ENCODE measurements at places on chromosomes 11 and 22.
A peak's percentile ranks its signal among the peaks of the same experiment; 100 is the strongest.

GRCh38 chr11:76501526-76502202 is 56.8 kb downstream of the EMSY start:
- no peak for DNase-seq

DNA sequence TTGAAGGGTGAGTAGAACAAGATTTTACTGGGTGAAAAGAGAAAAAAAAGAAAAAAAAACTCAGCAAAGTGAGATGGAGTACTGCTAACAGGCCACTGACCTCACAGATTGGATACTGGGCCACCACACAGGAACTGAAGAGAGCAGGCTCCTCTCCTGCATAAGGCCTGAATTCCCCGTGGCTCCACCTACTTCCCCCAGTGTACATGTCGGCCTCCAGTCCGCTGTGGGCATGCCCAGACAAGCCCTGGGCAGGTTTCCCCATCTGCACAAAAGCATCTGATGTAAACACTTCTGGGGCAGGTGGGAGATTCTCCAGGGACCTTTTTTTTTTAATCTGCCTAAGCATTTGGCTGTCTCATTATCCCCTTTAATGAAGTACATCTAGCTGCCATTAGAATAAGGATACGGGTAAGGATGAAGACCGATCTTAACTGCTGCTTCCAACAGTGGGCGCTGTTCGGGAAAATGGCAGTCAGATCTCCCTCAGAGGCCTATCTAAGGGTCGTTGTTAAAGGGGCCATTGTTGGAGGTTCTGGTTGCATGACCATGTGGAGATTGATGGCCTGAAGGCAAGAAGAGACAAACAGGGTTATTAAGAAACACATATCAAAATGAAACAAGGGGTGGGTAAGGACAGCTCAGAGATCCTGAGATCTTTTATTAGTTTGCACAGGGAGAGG is 48.5 kb downstream of the MS4A13 start:
- DNase-seq: no peak

GRCh38 chr22:20319745-20320658 is at the start of gene DGCR6L:
DGCR6L (minus strand) TSS chr22:20320060; CDS start chr22:20319988, 72 bp downstream.
- DNase-seq: peak; percentile 96

- no peak for DNase-seq
Observed at GRCh38 chr11:46625406-46625805, 8.1 kb downstream of the ATG13 start.

GRCh38 chr11:102360681-102361080 is 13.7 kb downstream of the BIRC2 start:
- DNase-seq: no peak

GRCh38 chr22:30828187-30829155 is 133.8 kb downstream of the OSBP2 start:
- no peak for DNase-seq

DNA sequence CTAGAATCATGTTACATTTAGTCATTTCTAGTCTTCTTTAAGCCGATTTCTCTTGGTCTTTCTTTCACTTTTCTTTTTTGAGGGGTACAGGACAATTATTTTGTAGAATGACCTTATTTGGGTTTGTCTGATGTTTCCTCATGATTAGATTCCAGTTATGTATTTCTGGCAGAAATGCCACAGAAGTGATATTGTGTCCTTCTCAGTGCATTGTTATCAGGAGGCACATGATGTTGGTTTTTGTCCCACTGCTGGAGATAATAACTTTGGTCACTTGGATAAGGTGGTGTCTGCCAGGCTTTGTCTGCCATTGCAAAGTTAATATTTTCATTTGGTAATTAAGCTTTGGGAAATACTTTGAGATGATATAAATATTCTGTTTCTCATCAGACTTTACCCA is 100.3 kb downstream of the RRM1 start:
- DNase-seq: no peak

DNA sequence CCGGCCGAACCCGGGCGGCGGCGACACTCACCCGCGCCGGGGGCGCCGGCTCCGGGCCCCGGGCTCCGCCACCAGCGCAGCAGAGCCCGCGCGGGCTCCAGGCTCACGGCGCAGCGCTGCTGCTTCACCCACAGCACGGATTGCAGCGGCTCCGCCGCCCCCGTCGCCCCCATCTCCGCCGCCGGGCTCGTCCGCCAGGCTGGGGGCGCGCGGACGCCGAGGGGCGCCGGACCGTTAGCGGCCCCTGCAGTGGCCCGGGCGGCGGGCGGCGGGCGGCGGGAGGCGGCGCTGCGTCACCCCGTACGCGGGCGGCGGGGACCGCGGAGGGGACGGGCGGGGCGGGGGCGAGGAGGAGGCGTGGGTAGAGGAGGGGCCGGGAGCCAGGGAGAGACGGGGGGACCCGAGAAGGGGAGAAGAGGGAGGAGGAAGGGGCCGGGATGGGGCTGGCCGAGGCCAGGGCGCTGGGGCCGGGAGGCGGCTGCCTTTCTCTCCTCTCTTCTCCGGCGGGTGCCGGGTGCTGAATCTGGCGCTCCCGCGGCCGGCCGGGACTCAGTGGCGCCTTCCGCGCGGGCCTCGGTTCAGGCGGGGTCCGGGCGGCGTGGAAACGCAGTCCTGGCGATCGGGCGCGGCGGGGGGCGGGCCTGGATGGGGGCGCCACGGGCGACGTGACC is at the start of gene CERK:
TSS of gene CERK (minus strand) at position 277 of the 671 bp plus-strand sequence. CDS start at position 173, 104 bp downstream.
- peak; percentile 81 for DNase-seq

DNA sequence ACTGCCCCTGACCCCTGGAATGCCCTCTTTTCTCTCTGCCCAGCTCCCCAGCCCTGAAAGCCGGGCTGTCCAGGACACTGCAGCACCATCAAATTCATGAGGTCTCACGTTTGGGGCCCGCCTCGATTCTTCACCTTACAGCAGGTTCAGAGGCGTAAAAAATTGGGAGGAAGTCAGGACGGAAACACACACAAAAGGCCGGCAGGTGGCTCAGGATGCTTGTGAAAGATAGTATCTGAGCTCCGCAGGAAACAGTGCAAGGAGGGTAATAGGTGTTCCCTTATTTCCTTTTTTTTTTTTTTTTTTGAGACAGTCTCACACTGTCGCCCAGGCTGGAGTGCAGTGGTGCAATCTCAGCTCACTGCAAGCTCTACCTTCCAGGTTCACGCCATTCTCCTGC is 4.1 kb downstream of the RFPL2 start:
- DNase-seq: no peak

DNA sequence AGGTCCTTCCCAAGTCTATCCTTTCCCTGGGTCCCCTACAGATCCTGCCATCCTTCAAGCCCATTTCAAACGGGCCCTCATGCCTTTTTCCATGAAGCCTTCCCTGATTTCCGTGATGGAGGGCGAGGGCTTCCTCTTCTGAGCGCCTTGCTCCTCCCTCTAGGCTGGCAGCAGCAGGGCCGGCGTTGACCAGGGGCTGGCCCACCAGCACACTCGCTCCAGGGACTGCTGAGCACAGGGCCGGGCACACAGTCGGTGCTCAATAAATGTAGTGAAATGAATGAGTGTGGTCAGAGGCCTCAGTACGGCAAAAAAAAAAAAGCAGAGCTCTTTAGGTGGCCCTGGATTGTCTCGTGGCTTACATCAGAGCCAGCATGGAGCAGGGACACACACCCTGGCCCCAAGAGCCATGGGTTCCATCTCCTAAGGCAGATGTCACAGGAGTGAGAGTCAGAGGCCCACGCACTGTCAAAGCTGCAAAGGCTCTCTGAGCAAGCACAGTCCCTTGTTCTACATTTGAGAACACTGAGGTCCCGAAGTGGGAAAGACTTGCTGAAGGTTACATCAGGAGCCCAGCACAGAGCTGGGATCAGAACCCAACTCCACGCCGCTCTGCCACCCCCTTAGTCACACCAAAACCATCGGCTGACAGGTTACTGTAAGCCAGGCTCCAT is 3.1 kb downstream of the IL2RB start:
- DNase-seq: no peak

DNA sequence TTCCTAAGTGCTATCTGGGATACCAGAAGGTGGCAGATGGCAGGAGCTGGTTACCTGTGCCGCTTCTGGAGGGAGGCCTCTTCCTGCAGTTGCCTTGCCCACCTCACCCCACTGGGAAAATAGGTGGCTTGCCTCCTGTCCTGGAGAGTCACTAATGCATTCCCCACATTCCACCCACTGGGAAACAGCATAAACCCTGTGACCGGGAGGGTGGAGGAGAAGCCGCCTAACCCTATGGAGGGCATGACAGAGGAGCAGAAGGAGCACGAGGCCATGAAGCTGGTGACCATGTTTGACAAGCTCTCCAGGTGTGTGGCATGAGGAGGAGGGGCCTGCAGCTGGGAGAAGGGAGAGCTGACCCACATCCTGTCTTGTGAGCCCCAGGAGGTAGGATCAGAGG is 5.6 kb downstream of the RIC8A start:
- DNase-seq: no peak

- peak; percentile 76 for DNase-seq
Observed at GRCh38 chr22:41966607-41967240, 2.5 kb upstream of the SEPTIN3 start.

DNA sequence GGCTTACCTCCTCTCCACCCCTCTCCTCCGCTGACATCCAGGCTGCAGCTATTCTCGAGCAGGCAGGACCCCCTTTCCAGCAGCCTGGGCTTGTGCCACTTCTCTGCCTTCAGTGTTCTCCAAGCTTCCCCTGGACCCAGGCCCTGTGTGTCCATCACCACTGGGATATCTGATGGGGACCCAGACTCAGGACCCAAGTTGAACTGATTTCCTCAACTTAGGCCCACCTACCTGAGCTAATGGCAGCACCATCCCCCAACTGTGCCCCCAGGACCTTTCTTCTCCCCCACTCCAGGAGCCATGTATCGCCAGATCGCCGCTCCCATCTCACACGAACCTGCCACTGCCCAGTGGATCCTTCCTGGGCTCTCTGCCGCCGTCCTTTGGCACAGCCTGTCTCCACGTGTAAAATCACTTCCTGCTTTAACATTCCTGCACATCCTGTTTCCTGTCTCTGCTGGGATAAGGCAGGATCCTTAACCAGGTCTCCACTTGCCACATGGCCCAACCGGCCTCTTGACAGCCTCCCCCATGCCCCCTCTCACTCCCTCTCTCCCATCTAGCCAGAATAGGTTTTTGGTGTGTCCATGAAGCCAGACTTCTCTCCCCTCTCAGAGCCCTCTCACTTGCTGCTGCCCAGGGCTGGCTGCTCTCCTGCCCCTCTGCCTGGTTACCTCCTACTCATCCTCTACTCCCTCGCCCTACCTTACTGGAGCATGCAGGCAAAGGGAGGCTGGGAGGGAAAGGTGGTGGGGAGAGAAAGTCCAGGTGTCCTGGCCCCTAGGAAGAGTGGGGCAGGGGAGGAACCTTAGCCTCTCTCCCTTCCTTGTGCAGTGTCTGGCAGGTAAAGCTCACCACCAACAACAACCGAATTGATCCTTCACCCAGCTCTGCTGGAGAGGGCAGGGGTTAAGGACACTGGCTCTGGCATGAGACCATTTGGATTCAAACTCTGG is 9.4 kb downstream of the SPATA19 start:
- no peak for DNase-seq

- DNase-seq: no peak
Observed at GRCh38 chr11:73977856-73978519, 4.7 kb downstream of the UCP2 start.

GRCh38 chr22:17601031-17601430 is 27.5 kb downstream of the ATP6V1E1 start:
- no peak for DNase-seq

GRCh38 chr11:44416776-44417175 is 106.8 kb upstream of the ALX4 start:
- no peak for DNase-seq

GRCh38 chr11:130652671-130653335 is 204.4 kb downstream of the ADAMTS15 start:
- peak; percentile 60 for DNase-seq

GRCh38 chr11:115930291-115930690 is 426.1 kb upstream of the CADM1 start:
- DNase-seq: no peak

- no peak for DNase-seq
Observed at GRCh38 chr11:96338910-96339705, 3.9 kb downstream of the MAML2 start.

DNA sequence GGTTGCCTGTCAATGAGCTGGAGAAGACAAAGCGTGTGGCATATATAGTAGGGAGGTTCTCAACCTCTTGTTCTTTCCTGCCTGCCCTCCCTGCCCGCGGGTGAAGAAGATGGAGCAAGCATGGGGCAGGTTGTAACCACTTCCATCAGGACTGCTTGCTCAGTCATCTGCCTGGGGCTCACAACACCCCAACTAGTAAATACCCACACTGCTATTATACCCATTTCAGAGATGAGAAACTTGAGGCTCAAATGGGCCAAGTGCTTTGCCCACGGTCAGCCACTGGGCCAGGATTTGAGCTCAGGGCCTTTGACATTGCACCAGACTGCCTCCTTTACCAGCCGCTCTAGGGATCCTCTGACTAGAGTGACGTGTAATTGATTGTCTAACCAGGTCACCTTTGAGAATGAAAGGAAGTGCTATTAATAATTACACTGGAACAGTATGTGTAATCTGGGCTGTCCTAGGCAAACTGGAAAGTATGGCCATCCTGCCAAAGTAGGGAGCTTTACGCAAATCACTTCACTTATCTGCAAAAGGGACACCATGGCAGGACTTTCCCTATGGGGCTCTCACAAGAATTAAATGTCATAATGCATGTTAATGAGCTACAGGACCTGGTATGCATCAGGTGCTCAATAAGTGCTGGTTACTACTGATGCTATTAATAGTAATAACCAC is 2.8 kb upstream of the CDC42EP1 start:
- DNase-seq: no peak

- DNase-seq: peak; percentile 33
Observed at GRCh38 chr11:32792948-32793475, 1.4 kb downstream of the CCDC73 start.

GRCh38 chr22:17743661-17744411 is 30.4 kb downstream of the BID start:
- no peak for DNase-seq

GRCh38 chr22:36136475-36136874 is 24.1 kb downstream of the APOL3 start:
- DNase-seq: peak; percentile 54

- DNase-seq: no peak
Observed at GRCh38 chr11:78788533-78788932, 213.9 kb upstream of the NARS2 start.

DNA sequence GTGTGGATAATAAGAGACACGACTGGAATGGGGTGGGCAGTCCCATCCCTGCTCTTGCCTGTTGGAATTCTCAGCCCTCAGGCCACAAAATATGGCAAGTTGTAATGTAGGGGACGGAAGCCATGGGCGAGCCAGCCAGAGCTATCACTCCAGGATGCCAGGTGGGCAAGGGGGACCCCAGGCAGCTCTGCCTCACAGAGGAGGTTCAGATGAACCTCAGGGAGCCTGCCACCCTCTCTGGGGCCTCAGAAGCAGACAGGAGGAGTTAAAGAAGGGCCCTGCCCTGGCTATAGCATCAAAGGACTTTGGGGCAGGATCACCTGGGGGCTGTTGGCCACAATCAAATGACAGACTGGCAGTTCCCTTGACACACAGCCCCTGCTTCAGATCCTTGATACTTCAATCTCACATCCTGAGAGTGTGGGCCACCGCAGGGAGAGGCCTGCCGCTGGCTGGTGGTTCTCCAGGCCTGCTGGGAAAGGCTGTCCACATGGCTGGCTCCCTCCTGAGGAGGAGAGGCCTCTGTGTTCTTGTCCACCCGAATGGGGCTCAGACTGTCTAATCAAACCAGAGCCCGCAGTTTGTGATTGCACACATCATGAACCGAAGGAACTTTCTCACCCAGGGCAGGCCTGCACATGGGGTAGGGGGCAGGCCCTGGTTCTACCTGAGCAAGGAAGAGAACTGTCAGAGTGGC is 31.4 kb downstream of the IGLL1 start:
- DNase-seq: no peak

GRCh38 chr11:61042961-61043540 is 59.2 kb upstream of the CD5 start:
- DNase-seq: no peak

- peak; percentile 25 for DNase-seq
Observed at GRCh38 chr22:17264321-17265052, 45.3 kb upstream of the ADA2 start.

Measured in fibroblast of skin of right biceps (primary cell).